ENCODE measurements at places on chromosomes 7 and 10.

DNA sequence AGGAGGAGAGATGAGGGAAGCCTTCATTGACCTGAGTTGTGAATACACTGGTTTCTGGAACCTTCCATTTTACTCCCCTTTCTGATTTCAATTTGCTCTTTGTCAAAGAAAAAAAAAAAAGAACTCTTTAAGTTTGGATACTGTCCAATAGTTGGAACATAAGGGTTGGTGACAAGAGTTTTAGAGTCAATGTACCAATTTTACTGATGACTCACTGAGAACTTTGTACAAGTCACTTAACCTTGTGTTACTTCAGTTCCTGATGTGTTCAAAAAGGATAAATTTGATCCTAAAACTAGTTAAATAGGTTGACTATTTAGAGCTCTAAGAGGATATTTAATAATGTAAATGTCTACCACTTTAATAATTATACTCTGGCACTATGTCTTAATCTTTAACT lies 4.1 kb upstream of the CDK14 start:
- DNase-seq, result no peak

GRCh38 chr10:6503171-6503570 lies 76.9 kb downstream of the PRKCQ start:
- no peak for DNase-seq

DNA sequence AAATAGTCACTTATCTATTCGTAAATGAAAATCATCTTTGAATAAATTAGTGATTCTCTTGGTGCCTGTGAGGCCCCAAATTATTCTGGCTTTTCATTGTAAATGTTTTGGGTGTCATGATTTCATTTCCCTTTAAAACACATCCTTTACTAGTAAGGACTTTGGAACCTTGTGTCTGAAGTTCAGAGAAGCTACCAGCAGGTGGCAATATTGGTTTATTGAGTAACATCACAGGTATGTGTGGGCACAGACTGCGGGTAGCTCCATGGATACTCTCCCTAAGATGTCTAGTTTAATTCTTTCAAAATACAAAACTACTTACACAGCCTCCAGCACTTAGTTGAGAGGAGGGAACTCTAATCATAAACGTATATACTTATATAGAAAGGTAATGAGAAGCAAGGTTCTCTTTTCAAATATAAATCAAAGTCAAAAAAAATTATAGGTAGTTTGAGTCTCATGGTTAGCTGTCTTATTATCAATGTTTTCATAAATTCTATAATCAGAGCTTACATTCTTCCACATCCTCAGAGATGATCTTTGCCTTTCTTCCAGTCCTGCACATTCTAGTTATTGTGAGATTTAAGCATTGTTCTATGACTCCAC lies 449.6 kb downstream of the GRM8 start:
- no peak for DNase-seq

GRCh38 chr7:91512958-91513357 lies 248.7 kb downstream of the FZD1 start:
- DNase-seq, result no peak

DNA sequence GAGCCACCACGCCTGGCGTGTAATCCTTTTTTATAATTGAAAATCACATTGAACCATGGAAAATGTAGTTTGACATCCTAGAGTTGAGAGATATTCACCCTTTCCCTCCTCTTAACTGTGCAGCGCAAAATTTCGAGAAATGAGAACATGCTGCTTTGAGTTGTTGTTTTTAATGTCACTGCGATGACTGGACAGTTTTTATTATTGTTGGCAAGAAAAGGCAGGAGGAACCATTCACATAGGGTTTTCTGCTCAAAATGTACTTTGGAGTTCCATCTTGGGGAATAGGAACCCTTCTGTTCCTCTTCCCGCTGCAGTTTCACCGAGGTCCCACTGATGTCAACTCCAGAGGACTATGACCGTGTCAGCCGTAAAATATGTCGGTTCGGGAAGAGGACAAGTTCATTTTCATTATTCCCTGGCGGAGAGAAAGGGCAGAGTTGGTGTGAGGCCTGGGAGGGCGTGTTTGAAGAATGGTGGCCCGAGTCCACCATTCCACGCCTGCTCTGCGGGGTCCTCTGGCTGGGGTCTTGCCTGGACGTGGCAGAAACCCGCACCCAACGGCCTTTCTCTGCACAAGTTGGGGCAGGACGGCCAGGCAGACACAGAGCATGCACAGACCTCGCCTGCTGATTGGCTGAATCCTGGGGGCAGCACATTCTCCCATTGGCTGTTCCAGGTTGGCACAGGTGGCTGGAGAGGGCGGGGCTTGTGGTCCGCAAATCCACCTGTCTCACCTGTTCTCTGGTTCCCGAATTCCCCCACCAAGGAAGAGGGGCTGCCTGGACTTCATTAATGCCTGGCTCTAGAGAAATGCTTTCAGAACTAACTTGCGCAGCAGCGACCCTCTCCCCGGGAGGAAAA lies 105.1 kb upstream of the TCF7L2 start:
- no peak for DNase-seq

- DNase-seq, result no peak
Observed at GRCh38 chr7:28182071-28182471, 1.5 kb upstream of the JAZF1 start.

DNA sequence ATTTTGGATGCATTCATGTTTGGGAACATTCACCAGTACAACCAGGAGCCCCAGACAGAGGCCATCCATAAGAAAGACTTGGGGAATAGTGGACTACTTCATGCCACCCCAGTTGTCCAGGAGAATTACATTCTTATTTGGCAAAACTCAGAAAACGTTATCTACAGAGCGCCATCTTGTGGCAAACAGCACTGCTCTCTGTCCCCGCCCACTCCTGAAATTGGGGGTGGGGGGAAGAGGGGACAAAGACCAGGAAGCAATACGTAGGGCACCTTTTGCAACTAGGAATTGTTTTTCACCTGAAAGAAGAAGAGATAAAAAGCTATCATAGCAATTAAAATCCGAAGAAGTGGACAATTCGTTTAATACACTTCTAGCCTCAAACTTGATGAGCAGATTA lies 134.6 kb upstream of the MGMT start:
- no peak for DNase-seq

GRCh38 chr7:149569025-149569725 lies 71.6 kb upstream of the ZNF746 start:
- no peak for DNase-seq

GRCh38 chr10:47347303-47347675 lies 874 bp upstream of the RBP3 start:
- no peak for DNase-seq

- no peak for DNase-seq
Observed at GRCh38 chr7:3995187-3995586, 686.9 kb upstream of the FOXK1 start.

DNA sequence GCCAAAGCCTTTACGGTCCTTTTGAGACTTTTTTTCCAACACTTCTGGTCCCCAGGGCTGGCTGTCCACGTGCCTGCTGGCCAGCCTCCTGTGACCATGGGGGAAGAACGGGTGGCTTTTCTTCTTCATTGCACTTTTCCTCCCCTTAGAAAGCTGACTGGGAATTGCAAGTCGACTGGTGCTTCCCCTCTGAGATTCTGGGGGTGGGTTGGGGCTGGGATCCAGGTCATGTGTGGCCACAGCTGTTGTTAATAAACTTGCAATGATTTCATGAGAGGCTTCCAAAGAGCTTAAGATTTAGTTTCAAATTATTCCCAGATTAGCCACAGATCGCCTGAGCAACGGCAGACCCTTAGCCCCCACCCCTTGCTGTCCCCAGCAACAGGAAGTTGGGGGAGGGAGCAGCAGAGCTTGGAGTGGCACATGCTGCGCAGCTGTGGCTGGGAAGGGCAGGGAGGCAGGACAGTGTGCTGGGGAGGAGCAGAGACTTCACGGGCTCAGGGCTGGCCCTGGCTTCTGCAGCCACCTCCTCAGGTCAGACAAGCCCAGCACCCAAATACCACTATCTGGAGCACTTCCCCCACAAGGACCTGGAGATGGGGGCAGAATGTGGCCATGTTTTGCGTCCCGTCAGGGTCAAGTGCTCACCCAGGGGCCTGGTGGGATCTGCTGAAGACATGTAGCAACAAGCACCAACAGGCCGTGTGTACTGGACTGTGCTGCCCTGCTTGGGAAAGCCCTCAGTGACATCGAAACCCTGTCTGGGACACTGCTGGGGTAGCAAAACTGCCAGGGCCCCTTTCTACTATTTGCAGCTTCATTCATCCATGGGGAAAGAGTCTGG lies 147.1 kb downstream of the RNF216 start:
- no peak for DNase-seq

DNA sequence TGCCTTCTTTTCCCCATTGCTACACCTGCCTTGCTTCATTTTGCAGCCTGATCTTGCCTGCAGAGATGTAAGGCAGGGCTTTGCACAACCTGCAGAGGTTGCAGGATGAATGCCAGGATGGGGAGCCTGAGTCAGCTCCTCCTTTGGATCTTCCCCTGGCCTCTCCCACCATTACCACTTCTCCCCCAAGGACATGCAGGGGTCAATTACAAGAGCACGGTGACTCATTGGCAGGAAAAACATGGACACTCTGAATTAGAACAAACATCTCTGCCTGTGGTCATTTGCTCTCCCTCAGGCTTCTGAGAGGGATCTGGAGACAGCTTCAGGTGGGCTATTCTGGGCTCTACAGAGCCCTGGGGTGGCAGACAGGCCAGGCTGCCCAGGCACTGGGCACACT lies 89.2 kb downstream of the HERPUD2 start:
- DNase-seq, result no peak

- DNase-seq, result no peak
Observed at GRCh38 chr7:144761493-144761892, 74.4 kb downstream of the TPK1 start.

GRCh38 chr10:114648368-114648767 lies 9.7 kb downstream of the ABLIM1 start:
- DNase-seq, result no peak

- DNase-seq, result no peak
Observed at GRCh38 chr10:74913377-74913979, 87.1 kb downstream of the KAT6B start.

DNA sequence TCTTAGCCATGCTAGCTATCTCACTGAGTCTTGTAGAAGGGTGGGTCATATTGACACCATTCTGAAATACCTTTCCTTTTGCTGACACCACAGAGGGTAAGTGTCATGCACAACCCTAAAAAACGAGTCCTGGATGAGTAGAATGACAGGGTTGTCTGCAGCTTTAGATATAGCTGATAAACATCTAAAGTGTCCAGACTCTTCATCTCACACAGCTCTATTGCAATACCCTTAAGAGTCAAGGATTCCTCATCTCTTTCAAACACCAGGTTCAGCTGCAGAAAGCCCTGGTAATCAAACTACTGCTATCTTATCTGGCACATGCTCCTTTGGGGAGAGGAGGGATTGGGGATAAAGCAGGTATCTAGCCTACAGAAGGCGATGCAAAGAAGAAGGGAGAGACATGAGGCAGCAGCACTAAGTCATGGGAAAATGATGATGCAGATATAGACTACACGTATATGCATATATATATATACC lies 127.0 kb downstream of the ANK3 start:
- no peak for DNase-seq

GRCh38 chr7:134890246-134891240 lies 95.8 kb upstream of the AGBL3 start:
- DNase-seq, result no peak

DNA sequence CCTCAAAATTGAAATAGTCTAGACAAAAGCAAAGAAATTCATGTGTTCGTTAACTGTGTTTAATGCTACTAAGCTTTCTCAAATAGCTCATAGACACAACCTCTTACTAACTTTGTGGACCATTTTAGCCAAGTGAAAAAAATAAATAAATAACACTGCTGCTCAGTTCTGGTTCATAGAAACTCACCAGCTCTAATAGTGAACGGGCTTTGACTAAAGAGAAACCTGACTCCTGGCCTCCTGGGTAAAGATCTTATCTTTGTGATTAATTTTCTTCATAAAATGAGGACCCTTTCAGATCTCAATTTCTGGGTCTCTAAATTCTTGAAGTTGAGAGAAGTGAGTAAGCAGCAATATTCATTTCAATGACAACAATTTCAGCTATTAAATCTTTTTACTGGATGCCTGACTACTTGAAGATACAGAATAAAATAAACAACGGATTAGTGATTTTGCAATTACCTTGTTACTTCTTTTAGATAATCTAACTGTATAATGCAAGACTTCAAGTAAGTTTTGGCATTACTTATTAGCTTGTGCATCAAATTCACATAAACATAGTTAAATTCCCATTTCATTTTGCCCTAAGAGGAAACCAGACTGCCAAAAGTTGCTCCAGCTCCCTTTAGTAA lies 3.1 kb downstream of the CADPS2 start:
- DNase-seq, result no peak

- DNase-seq, result no peak
Observed at GRCh38 chr7:19369182-19369581, 224.0 kb upstream of the FERD3L start.

GRCh38 chr7:116500078-116500853 lies 728 bp downstream of the CAV2 start:
- DNase-seq, result no peak

GRCh38 chr7:157854066-157854891 lies 517.5 kb downstream of the DNAJB6 start:
- DNase-seq, result no peak

DNA sequence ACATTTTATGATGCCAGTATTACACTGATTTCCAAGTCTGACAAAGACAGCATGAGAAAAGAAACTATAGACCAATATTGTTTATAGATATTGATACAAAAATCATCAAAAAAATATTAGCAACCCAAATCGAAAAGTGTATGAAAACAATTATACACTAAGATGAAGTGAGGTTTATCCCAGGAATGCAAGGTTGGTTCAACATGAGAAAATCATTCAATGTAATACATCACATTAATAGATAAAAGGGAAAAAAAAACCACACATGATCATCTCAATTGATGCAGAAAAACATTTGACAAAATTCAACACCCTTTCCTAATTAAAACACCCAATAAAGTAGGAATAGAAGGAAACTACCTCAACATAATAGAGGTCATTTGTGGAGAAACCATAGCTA lies 153.9 kb downstream of the DNAJC1 start:
- no peak for DNase-seq

DNA sequence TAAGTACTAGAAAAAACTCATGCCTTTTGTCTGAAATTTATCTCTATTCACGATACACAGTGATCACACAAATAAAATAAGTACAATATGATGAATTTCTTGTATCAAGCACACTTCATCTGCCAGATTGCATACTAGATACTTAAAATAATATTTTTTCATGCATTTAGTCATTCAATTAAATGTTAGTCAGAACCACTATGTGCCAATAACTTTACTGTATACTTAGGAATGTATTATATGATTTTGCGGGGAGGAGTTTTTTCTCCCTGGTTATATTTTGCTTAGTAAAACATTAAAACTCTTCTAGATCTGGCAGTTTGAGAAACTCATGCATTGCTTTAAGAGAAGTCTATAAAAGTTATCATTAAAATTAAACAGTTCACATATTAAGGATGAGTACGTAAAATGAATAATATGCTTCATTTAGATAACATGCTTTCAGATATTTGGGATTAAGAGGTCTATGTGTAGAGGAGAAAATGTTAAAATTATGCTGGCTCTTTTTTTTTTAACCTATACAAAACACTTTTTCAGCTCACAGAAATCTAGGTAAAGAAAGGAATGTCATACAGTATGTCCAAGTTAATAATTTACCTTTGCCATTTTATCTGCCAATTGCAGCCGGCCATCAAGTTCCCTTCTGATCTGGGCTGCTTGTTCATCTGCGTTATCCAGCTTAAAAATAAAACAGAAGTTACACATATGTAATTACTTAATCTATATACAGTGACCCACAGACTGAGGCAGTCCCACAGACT lies 70.1 kb downstream of the RNF133 start:
- DNase-seq, result no peak

Data from activated CD4-positive, CD25-positive, alpha-beta regulatory T cell treated with anti-CD3 and anti-CD28 coated beads, Interleukin-2, amount 50 U/mL, for 16 hours (primary cell).